ENCODE measurements at places on chromosomes 3 and 15. TPM values are rescaled to one million over a fixed set of nuclear protein-coding genes. Genes with fewer than 3 reads are reported as not detected.

The TOMM70 gene
- total RNA-seq = 23.9 TPM

The ARHGEF26 gene
- total RNA-seq = not detected

The GAP43 gene
- not detected for total RNA-seq

The IQCB1 gene
- 35.8 TPM for total RNA-seq

The ITGB5 gene
- total RNA-seq = not detected

The GOLGA8N gene
- 15.6 TPM for total RNA-seq

The IQGAP1 gene
- 81.8 TPM for total RNA-seq

The TRH gene
- not detected for total RNA-seq
